Stimulated activated CD8-positive, alpha-beta memory T cell treated with anti-CD3 and anti-CD28 coated beads, Interleukin-15, amount 100 ng/mL, for 48 hours (primary cell): ENCODE measurements at places on chromosomes 5 and 9.

GRCh38 chr5:55691265-55692105 lies 20.6 kb downstream of the SLC38A9 start:
- DNase-seq = no peak

GRCh38 chr5:120808606-120809005 lies 344.5 kb downstream of the PRR16 start:
- DNase-seq = no peak

DNA sequence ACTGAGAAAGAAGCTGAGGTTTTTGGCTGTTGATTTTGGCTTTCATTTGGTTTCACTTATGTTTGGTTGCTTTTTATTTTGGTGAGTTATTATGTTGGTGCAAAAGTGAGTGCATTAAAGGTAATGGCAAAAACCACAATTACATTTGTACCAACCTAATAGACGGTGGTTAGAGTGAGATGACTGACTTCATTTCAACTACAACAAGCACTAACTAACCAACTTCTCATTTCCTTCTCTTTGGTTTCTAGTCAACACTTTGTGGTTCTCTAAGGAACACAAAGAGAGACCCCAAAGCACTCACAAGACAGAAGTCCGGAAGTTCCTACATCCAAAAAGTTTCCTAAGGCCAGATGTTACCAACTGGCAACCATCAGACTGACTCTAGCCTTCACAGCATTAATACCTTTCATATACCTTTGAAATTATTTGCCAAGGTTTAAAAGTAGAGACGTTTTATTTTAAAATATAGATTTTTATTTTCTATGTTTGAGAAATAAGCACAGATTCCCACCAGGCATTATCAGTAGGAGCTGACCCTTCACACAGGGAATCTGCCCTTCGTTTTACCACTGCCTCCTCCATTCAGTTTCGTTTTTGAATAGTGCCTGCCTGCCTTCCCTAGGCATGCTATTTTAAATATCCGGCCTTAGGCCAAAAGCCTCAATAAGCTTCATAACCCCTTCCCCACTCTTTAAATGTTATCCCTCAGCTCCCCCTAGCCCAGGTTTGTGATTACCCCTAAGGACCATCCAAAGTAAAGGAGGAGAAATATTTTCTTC lies 301.1 kb upstream of the PTGER4 start:
- DNase-seq = no peak

- no peak for DNase-seq
These were observed 311.9 kb downstream of the MAN2A1 start for GRCh38 chr5:110001648-110002047.

DNA sequence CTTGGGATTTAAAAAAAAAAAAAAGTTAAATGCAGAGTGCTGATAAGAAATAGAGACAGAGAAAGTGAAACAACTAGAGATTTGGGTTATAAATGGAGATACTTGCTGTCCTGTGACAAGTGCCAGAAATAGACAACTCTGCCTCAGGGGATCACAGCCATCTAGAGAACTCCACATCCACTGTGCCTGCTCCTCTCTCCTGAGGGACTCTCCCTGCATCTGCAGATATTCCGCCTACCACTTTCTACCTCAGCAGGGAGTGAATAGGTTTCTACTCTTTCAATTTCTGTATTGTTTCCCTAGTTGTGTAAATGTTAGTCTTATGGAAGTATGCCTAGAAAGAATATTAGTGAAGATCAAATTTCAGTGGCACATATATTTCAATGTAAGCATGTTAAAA lies 307.2 kb downstream of the HTR1A start:
- no peak for DNase-seq

- no peak for DNase-seq
These were observed 203.0 kb downstream of the MED10 start for GRCh38 chr5:6175172-6175854.

- DNase-seq = no peak
These were observed 56.0 kb upstream of the MSX2 start for GRCh38 chr5:174668349-174668748.

DNA sequence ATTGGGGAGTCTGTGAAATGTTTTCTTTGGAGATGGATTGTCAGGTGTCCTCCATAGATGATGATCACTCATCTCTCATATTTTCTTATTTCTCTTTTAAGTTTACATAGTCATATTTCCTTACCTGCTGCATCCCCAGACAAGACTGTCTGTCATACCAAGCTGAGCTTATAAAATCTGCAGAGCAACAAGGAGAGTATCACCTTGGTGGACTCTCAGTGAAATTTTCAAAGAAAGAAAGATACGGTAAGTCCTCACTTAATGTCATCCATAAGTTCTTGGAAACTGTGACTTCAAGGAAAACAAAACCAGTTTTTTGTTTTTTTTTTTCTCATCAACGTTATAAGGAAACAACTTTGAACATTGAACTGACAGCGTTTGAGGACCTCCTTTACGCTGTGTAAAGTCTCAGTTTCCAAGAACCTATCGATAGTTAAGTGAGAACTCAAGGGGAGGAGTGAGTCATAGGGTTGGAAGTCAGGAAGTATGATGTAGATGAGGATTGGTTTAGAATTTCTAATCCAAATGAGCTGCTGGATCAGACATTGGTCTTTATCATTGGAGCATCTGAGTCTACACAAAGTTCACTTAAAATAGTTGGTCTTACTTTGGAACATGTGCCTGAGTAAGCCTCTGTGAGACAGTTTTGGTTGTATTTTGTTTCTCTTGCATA lies 45.5 kb downstream of the SPIN1 start:
- DNase-seq = no peak

GRCh38 chr5:20536341-20536740 lies 548.3 kb upstream of the CDH18 start:
- DNase-seq = no peak

DNA sequence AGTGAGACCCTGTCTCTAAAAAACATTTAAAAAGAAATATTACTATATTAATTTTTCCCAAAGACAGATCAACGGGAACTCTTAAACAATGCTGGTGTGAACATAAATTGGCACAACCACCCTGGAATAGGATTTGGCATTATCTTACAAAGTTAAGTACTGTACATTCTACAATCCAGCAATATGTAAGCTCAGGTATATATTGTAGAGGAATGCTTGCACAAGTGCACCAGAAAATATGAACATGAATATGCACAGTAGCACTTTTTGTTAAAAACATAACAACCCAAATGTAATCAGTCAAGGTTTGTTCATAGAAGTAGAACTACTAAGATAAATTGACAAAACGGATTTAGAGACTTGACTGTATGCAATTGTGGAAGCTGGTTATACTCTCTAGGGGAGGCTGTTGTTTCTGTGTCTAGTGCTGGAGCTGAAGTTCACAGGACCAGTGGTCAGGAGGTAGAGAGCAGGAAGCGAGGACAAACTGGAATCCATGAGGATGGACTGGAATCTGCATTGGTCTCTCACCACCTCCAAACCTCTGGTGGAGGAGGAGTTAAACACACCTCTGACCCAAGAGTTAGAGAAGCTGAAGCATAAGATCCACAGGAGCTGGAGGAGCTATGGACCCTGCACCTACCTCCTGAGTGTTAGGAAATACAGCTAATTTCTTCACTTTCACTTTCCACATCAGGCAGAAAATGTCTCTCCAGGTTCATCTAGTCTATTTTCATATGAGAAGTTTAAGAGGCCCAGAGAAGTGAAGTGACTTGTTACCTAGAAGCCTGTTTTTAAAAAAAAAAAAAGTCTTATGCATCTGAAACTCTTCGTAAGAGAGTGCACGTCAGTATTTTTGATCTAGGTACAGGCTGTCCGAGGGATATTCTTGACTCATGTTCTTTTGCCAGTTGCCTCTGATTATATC lies 20.3 kb upstream of the RIC1 start:
- DNase-seq = no peak

GRCh38 chr9:88723751-88724150 lies 188.8 kb downstream of the NXNL2 start:
- no peak for DNase-seq

DNA sequence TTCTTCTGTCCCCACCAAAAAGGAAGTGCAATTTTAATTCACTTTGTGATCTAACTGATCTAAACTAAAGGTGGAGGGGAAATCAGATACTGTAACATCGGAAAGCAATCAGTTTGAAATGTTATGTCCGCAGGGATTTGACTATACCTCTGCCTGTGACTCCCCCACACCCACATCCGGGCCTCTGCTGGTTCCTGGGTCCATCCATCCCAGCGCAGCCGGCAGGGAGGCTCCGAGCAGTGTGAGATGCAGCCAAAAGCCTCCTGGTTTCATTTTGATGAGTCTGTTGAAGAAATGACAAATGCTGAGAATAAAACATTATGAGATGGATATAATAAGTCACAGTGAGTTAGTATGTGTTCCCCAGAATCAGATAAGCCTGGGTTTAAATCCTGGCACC lies 8.6 kb downstream of the FSTL4 start:
- DNase-seq = no peak

DNA sequence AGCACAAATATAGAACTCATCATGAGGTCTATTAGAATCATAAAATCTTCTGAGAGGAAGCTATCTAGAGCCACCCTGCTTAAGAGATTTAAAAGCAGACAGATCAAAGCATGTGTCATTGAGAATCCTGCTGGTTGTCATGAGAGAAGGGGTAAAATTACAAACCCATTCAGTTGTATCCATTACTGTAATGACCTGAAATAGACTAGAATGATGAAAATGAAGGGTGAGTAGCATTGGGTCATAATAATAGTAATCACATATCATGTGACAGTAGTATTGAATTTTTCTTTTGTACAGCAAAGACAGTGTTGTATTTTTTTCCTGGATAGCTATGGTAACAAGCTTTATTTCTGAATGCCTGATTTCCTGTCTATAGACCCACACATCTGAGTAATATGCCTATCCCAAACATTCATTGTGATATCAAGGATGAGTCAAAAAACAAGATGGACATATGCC lies 149.0 kb downstream of the PDE4D start:
- no peak for DNase-seq

GRCh38 chr5:114702136-114702535 lies 340.3 kb downstream of the KCNN2 start:
- no peak for DNase-seq

GRCh38 chr5:91343916-91344315 lies 39.2 kb downstream of the ARRDC3 start:
- DNase-seq = no peak

DNA sequence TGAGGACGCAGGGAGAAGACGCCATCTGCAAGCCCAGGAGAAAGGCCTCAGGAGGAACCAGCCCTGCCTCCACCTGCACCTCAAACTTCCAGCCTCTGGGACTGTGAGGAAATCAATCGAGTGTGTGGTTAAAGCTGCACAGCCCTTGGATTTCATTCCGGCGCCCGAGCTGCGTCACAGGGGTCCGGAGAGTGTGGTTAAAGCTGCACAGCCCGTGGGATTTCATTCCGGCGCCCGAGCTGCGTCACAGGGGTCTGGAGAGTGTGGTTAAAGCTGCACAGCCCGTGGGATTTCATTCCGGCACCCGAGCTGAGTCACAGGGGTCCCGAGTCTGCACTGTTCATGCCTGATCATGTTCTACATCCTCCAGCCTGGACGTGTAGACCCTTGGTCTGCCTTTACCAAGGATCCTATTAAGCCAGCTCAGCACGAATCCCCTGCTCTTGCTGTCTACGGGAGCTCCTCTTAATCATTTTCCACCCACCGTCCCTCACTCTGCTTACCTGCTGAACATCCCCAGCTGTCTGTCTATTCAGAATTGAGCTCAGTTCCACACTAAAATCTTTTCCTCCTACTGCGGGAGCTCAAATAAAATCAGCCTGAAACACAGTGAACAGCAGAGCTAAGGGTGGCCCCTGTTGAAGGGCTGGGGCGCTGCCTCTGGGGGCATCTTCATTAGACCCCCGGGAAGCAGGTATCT lies 73.0 kb upstream of the OLFM1 start:
- DNase-seq = no peak

DNA sequence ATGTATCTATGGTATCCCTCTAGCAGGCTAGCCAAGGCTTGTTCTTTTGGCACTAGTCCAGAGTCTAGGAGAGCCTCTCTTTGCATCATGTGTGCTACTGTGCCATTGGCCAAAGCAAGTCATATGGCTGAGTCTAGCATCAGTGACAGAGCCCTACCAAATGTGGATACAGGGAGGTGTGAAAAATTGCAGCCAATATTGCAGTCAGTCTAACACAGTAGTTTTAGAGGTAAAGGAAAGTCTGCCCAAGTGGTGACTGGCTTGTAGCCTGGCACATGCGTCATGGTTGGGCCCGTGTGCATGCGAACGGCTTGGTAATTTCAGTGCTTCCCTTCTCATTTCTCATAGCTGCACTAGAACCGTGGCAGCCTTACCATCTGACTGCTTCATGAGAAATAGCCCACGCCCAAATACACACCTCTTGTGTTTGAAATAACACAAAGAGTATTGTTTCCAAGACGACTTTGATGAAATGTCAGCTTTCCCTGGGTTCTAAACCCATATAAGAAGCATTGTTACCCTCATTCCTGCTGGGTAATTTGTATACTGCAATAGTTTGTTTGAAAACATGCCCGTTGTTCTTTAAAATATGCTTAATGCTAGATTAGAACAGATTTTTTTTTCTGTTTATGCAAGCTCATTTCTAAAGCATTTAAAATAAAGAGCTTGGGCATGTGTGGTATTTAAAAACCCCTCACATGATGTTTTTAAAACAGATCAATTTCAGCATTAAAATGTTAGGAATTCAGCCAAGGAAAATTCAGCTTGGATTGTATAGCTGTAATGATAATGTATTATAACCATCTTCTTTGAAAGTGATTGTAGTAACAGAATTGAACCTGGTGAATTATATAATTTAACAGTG lies 113.2 kb downstream of the TLE4 start:
- no peak for DNase-seq

GRCh38 chr5:83077662-83078261 lies 415 bp downstream of the XRCC4 start:
- no peak for DNase-seq

DNA sequence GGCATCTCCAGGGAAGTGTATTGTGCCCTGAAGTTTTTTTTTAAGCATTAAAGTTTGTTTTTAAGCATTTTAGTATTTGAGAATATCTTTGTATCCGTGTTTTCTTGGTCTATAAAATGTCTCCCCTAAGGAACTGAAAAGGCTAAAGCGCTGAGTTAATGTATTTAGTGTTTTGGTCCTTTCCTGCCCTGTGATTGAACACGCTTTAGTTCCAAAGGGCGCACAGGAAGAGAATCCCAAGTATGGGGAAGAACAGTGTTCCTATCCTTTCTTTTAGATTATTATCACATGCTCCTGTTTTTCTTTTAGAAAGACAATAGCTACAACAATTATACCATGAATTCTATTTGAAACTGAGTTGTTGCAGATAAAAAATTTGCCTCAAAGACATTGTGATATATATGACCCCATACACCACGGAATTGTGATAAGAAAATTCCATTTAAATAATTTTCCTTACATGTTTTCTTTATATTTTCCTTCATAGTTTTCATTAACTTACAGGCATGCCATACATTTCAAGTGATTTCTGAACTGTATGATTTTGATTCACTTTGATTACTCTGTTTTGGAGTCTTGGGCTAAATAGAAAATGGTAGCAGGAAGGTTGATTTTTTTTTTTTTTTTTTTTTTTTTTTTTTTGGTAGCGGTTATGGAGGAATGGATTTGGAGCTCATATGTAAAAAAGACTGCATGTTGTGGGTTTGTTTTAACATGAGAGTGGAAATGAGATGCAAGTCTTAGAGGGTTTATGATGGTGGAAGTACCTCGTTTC lies 3.1 kb downstream of the HSPA4 start:
- DNase-seq = no peak
